ENCODE measurements at places on chromosomes 4 and X. TPM values are rescaled to one million over a fixed set of nuclear protein-coding genes. Genes with fewer than 3 reads are reported as not detected.

The ADH1B gene
- not detected for total RNA-seq

The AMOT gene
- 0.10 TPM for total RNA-seq

DNA sequence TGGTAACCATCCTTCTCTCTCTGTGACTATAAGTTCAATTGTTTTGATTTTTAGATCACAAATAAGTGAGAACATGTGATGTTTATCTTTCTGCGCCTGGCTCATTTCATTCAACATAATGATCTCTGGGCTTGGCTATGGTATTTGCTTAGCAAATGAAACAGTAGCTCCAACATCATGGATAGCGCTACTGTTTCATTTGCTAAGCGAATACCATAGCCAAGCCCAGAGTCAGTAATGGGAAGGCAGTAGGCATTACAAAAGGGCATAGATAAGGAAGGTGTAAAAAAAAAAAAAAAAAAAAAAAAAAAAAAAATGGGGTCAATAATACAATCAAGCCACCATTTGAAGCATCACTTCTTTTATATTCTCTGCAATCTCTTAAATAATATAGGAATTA, 469.0 kb upstream of the ATOH1 start:
- H3K27me3 ChIP-seq = no peaks in the 10 kb centered on the region
- H3K4me3 ChIP-seq = no peak overlapping the region
- no peak for DNase-seq
- no peaks in the 10 kb centered on the region for H3K36me3 ChIP-seq

- H3K27ac ChIP-seq = peak overlapping the region; percentile 100
- DNase-seq = no peak
- no peaks in the 10 kb centered on the region for H3K27me3 ChIP-seq
- H3K36me3 ChIP-seq = 0 out of 2 replicates have a peak, but pooled peaks cover 5% of the 10 kb centered on the region
Observed at GRCh38 chr4:13483136-13483767, 888 bp downstream of the RAB28 start.

DNA sequence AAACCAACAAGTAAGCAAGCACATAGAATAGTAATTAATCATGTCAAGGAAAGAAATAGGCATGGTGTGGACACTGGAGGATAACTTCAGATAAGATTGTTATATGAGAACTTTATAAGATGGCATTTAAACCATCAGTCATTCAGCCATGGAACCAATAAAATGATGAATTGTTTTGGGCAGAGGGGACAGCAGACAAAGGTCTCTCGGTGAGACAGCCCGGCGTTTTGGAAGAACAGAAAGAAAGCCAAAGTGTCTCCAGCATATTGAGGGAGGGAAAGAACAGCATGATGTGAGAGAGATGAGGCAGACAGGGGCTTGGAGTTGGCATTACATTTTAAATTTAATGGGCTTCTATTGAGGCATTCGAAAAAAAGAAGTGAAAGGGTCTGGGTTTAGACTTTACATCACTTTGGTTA, 883 bp upstream of the PPM1K start:
- H3K27ac ChIP-seq = peak overlapping the region; percentile 96
- peak overlapping the region; percentile 98 for H3K4me3 ChIP-seq
- H3K36me3 ChIP-seq = no peaks in the 10 kb centered on the region
- peaks cover 6% of the 10 kb centered on the region for H3K27me3 ChIP-seq
- no peak for DNase-seq

- H3K4me1 ChIP-seq = peaks cover 14% of the 10 kb centered on the region
- no peak for DNase-seq
- H3K27ac ChIP-seq = no peak overlapping the region
- H3K4me3 ChIP-seq = no peak overlapping the region
Observed at GRCh38 chrX:12379671-12380070, 241.4 kb downstream of the FRMPD4 start.

DNA sequence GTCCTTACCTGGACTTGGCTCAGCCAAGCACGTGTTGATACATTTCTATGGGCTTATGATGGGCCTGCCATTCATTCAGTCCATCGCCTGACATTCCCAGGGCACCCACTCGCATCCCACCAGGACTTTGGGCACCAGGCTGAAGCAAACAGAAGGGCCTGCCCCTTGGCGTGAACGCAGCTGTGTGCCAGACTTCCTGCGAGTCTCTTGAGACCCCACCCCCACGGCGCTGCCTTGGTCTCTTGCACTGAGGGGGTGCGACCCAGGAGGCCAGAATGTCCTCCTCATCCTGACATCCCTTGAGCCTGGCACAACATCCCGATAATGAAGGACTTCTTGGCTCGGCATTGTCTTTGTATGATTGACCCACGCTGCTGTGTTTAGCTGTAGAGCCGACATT, 1.5 kb upstream of the PSAPL1 start:
- H3K4me3 ChIP-seq = no peak overlapping the region
- H3K4me1 ChIP-seq = no peaks in the 10 kb centered on the region
- peaks cover 20% of the 10 kb centered on the region for H3K27me3 ChIP-seq
- H3K36me3 ChIP-seq = no peaks in the 10 kb centered on the region
- no peak overlapping the region for H3K27ac ChIP-seq
- DNase-seq = no peak

DNA sequence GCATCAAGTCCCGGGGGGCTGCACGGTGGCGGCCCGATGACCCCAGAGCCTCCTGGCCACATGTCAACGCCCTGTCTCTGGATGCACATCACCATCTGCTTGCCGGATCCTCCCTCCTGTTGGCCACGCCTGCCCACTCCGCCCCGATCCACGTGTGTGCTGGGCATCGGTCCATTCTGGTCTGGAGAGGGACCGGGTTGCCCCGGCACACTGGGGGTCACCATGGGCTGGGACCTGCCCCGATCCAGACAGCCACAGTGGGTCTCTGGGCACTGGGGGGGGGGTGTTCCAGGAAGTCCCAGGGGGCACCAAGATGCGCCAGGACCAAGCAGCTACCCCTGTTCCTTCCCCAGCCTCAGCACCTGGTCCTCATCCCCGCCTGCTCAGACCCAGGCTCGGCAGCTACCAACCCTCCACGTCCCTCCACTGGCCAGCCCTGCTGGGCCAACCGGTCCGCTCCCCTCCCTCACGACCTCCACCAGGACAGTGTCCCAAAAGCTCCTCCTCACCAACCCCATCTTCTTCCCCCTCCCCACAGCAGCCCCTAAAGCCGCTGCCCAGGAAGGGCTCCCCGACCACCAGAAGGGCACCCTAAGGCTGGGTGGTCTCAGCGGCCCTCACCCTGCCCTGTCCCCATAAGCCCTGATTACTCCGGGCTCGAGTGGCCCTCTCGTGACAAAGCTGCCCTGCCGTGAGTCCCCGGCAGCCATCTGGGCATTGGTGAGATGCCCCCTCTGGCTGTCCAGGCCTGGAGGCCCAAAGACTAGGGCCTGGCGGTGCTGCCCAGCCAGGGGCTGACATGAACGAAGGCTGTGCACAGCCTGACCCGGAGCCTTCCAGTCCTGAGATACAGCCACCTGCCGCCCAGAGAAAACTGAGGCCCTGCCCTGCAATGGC, 4.6 kb downstream of the CTBP1 start:
- no peaks in the 10 kb centered on the region for H3K36me3 ChIP-seq
- peaks cover 2% of the 10 kb centered on the region for H3K27me3 ChIP-seq
- no peak for DNase-seq
- H3K4me3 ChIP-seq = no peak overlapping the region

GRCh38 chr4:1015179-1015578, 3.8 kb downstream of the FGFRL1 start:
- no peaks in the 10 kb centered on the region for H3K27me3 ChIP-seq
- no peak for DNase-seq
- H3K4me3 ChIP-seq = no peak overlapping the region
- no peaks in the 10 kb centered on the region for H3K36me3 ChIP-seq
- no peaks in the 10 kb centered on the region for H3K4me1 ChIP-seq

- H3K4me3 ChIP-seq = peak overlapping the region; percentile 76
- peak; percentile 84 for DNase-seq
- H3K27ac ChIP-seq = peak overlapping the region; percentile 95
Observed at GRCh38 chr4:80305466-80305865, 30.1 kb upstream of the CFAP299 start.

DNA sequence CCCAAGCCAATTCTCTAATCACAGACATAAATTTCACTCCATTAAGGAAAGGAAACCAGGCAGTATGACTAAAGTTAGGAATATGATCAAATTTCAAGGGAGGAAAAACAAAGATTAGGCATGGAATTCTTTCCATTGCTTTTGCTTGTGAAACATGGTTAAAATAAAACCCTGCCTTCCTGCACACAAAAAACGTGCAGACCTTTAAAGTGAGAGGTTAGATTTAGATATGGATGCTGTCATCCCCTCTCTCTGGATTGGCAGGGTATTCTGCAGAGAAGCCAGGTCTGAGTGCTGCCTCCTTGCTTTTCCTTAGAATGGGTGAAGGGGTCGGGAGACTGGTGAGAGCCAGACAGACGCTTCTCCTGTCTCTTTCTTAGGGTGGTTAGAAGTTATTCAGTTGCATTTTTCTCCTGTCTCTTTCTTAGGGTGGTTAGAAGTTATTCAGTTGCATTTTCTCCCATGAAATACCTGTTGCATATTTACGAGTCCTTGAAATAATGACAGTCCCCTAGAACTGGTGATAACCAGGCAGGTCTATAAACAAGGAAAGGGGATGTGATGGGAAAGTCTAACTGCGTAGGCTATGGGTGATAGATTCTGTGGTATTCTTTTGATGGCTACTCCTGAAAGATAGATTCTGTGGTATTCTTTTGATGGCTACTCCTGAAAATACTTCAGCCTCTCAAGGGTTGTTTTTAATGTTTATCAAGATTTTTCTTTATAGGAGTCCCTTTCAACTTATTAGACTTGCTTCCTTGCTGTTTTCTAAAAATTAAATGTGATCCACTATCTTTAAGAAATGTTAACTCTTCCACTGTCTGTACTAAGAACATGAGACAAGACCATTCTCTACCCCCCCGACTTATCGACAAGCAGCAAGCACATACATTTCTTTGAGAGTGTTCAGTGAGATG, 163.6 kb downstream of the SPRY1 start:
- DNase-seq = peak; percentile 16
- no peak overlapping the region for H3K4me3 ChIP-seq
- H3K27me3 ChIP-seq = peaks cover 1% of the 10 kb centered on the region
- H3K27ac ChIP-seq = no peak overlapping the region

DNA sequence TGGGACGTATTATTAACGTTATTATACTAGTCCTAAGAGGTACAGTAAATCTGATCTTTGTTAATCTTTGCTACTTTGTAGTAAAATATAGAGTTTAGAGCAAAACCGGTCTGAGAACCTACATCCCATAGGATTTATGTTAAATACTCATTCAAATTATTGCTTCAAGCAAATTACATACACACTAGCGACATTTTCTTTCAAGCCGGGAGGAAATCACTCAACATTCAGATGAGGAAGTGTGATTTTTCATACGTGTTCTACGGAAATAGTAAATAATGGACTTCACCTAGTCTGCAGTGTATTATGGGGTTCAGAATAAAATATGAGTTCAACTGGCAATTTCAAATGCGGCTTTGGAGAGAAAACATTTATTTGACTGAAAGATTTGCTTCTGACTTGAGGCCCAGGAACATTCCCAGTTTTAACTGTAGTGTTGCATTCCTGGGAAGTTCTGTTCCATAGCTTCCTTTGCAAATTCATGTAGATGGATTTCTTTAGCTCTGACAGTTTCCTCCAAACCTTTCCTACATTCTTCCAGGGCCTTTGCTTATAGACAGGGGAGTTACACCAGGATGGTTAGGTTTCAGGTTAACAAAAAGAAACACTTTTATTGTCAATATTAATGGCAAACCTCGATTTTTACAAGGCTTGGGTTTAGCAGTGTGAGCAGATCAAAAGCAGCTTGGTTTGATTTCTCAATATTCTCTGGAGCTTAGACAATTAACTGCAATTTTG, 5.3 kb upstream of the HAND2 start:
- no peak overlapping the region for H3K4me3 ChIP-seq
- peaks cover under 1% of the 10 kb centered on the region for H3K4me1 ChIP-seq
- H3K36me3 ChIP-seq = no peaks in the 10 kb centered on the region
- H3K27ac ChIP-seq = no peak overlapping the region

GRCh38 chr4:159484864-159485263, 382.0 kb downstream of the RAPGEF2 start:
- H3K27me3 ChIP-seq = peaks cover 7% of the 10 kb centered on the region
- no peak for DNase-seq
- H3K4me3 ChIP-seq = no peak overlapping the region

DNA sequence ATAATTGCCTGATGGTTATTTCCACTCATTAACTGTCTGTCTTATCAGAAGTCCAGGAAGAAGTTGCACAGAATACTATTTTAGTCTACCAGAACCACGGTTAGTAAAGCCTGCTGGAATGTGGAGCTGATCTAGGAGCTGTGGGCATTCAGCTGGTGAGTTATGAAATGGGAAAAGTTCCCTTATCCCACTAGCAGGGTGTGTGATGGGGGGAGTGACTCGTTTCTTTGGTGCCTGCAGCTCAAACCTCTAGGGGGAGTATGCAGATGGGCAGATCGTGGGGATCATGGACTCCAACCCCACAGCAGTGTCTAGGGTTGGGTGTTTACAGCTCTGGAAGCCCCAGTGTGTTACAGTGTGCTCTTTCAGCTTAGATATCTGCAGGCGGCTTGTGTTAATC, 305.7 kb upstream of the BOD1L1 start:
- peaks cover 8% of the 10 kb centered on the region for H3K36me3 ChIP-seq
- no peak overlapping the region for H3K4me3 ChIP-seq
- 0 out of 2 replicates have a peak, but pooled peaks cover 2% of the 10 kb centered on the region for H3K27me3 ChIP-seq

DNA sequence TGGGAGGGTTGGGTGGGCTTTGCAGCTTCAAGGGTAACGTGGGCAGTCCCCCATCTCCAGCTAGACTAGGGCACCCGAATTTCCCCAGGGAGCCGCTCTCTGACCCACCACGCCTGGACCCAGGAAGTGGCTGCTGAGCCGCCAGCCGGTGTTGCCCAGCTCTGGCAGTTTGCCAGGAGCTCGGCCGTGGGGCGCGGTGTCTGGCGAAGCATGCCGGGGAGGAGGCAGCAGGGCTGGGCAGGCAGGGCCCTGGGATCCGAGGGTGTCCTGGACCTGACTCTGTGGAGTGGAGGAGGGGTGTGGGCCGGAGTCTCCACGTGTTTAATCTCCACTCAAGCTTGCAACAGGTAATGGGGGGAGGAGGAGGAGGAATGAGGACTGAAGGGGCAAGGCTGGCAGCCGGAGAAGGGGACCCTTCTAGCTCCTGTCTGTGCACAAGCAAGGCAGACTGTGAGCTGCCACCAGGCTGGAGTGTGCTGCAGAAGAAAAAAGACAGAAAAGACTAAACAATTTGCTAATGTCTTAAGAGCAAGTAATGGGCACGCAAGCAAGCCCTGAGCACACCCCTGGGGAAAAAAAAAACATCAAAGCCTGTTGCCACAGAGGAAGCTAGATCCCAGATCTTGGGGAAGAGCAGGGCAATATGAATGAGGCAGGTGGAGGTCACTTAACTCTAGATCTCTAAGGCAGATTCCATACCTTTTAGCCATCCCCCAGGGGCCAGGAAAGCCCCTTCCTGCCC, 2.4 kb downstream of the LONRF3 start:
- H3K4me1 ChIP-seq = peaks cover 7% of the 10 kb centered on the region
- peaks cover 28% of the 10 kb centered on the region for H3K27me3 ChIP-seq
- no peak overlapping the region for H3K4me3 ChIP-seq
- no peak overlapping the region for H3K27ac ChIP-seq
- H3K36me3 ChIP-seq = peaks cover 5% of the 10 kb centered on the region
- no peak for DNase-seq

DNA sequence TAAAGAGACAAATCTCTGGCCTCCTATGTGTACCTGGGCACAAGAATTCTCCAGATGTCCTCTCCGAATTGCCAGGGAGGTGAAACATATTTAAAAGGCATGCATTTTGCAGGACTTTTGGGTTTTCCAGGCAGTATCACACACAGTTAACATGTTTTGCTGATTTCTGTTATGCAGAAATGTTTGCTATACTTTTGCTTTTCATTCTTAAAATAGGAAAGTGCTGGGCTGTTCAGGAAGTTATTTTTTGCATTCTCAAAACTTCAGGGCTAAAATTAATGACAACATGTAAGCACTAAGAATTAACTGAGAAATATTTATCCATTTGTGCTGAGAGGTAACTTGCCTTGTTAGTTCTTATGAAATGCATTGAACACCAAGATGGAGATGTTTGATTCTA, 390.7 kb upstream of the CTSO start:
- no peak overlapping the region for H3K4me3 ChIP-seq
- no peaks in the 10 kb centered on the region for H3K27me3 ChIP-seq
- H3K4me1 ChIP-seq = peaks cover 31% of the 10 kb centered on the region
- no peak for DNase-seq

All from HFFc6 (cell line).